Mucosa of gallbladder (tissue), 1 donor: ENCODE measurements at places on chromosomes 16 and 17. TPM values are rescaled to one million over a fixed set of nuclear protein-coding genes. Genes with fewer than 3 reads are reported as not detected.
A peak's percentile ranks its signal among the peaks of the same experiment; 100 is the strongest.

PRSS33 gene
- 1.8 TPM for total RNA-seq

GPR179 gene
- 0.23 TPM for total RNA-seq

TNK1 gene
- 11.7 TPM for total RNA-seq

KRT9 gene
- total RNA-seq, result not detected

RAB26 gene
- 7.7 TPM for total RNA-seq

MT4 gene
- not detected for total RNA-seq

DNA sequence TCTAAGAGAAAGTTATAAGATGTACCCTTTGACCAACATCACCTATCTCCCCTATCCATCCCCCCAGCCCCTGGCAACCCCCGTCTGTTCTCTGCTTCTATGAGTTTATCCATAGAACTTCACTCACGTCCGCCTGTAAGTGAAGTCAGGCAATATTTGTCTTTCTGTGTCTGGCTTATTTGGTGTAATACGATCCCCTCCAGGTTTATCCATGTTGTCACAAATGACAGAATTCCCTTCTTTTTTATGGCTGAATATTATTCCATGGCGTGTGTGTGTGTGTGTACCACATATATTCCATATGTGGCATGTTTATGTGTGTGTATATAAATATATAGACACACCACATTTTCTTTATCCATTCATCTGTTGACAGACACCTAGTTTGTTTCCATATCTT is 339.7 kb downstream of the CPPED1 start:
- DNase-seq, result no peak

- DNase-seq, result no peak
These were observed 1.7 kb downstream of the VWA3A start for GRCh38 chr16:22093996-22094395.

DNA sequence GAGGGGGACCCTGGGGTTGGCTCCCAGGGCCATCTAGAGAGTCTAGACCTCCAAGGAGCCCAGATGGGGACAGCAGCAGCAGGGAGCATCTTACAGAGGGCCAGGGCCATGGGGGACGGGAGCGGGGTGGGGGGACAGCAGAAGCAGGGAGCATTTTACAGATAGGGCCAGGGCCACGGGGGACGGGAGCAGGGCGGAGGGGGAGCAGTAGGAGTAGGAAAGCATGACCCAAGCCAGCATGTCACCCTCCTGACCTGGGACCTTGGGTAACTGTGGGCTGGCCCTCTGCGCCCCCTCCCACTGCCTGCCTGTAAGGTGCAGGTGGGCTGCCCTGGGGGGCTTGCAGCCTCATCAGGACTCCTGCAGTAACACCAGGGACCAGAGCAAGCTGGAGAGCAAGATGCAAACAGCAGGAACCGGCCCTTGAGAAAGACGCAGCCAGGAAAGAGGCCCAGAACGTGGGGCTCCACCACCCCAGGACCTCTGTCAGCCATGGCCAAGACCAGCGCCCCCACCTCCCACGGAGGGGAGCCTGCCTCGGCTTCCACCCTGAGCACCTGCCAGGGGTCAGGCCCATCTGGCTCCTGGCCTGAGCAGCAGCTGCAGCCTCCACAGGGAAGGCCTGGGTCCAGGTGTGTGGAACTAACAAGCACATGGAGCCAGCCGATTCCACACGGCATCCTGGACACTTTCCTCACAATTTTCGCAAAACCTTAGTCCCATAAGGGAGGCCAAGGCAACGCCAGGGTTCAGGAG is 2.4 kb downstream of the ZNF598 start:
- DNase-seq, result no peak

DNA sequence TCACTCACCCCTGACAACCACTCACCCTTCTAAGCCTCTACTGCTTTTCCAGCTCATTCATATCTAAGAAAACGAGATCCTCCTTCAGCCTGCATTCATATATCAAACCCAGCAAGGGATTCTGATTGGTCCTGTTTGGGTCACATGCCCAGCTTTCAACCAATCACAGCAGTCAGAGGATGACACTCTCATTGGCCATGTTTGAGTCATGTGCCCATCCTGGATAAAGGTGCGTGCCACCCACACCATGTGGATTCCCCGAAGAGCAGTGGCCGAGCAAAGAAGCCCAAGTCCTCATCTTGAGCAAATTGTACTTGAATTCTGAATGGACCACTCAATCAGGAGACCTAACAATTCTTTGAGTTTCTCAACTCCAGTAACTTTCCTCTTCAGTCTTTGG is 45.0 kb downstream of the SCNN1G start:
- no peak for DNase-seq

GRCh38 chr17:40366076-40366860 is 1.7 kb upstream of the GJD3 start:
- DNase-seq, result no peak

DNA sequence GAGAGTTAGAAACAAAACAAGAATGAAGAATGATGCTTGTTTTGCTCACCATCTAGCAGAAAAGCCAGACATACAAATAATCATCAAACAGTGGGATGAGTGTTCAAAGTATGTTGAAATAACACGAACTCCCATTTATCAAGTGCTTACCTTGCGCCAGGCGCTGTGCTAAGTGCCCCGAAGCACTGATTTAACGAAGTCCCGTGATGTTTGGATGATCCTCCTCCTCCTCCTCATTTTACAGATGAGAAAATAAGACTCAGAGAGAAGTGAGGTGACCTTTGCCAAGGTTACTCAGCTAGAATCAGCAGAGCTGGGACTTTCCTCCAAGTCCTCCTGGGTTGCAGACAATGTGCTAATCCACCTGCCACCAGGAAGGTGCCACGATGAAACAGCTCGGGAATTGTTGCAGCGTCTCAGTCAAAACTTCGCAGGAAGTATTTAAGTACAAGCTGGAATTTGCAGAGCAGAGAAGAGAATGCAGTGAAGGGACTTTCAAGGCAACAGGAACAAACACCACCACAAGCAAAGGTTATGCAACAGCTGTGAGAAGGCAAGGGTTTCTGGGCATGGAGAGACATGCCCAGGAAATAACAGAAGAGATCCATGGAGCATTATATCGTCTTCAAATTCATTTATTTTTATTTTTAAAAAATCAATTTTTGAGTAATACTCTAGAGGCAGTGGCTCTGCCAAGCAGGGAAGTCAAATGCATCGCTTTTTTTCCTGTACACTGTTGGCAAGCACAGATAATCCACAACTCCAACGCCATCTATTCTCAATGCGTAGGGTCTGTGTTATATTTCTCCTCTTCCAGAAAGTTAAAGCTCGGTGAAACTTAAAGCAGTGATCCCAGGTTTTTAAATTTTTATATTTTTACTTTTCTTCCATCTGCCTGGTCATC is 11.1 kb downstream of the PRCD start:
- DNase-seq, result no peak

GRCh38 chr16:21167360-21167759 is 8.9 kb downstream of the LDAF1 start:
- DNase-seq, result no peak

- no peak for DNase-seq
These were observed 72.6 kb downstream of the FBXL20 start for GRCh38 chr17:39328815-39329214.

- no peak for DNase-seq
These were observed 80.3 kb downstream of the ARHGAP23 start for GRCh38 chr17:38508570-38508950.

DNA sequence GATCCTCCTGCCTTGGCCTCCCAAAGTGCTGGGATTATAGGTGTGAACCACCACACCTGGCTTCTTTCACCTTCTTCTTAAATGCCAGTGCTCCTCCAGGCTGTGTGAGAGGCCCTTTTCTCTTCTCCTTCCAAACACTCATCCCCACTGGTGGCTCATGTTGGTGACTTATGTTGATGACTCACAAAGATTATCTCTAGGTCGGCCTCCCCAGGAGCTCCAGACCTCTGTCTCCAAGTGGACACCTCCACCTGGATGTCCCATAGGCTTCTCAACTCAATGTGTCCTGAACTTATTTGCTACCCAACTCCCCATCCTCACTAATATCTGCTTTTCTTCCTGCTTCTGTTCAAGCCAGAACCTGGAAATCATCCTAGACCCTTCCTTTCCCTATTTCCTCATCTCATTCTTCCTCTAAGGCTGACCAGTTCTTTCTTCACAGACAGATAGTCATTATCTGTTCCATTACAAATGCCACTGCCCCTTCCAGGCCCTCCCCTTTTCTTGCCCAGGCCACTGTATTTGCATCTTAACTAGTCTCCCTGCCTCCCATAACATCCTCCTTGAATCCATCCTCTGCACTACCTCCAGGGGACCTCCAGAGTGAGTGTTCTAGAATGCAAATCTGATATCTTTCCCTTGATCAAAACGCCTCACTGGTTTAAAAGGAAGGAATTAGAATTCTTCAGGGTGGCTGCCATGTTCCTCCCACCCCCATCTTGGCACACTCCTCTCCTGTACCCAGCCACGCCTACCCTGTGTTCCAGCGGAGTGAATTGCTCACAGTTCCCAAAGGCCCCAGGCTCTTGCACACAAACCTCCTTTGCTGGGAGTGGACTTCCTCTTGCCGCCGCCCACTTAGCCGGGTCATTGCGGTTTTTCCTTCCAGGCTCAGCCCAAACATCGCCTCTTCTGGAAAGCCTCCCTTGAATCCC is 34.8 kb upstream of the FBXO47 start:
- peak; percentile 49 for DNase-seq

DNA sequence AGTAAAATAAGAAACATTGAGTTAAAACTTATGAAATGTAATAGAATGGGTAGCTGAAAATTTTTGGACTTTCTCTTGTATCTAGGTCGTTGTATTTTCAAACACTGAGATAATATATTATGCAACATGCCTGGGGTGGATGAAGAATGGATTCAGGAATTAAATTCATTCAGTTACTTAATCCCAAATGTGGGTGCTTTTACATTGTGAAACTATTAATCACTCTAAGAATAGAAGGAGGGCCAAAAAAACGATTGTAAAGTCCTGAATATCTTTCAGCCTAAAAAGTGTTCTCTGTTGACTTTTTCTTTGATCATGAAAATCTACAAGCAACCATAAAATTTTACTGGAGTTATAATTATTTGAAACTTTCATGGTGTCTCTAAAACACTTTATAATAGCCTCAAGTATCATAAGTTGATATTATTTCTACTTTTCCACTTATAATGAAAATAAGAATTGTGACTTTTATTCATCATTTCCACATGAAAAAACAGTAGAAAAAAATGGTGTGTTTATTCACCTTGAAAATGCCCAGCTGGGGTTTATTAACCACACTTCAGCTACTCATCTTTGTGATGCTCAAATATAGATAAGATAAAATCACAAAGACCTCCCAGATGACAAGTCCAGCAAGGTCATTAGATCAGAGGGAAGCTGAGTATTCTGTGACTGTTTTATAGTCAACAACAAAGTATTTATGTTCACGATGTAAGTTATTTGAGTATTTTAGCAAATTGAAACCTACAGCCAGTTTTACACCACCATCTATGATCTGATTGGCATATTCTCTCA is 619.9 kb upstream of the SOX9 start:
- DNase-seq, result no peak

GRCh38 chr16:57152096-57153093 is 33.4 kb downstream of the PSME3IP1 start:
- DNase-seq, result no peak

- DNase-seq, result no peak
These were observed 507.7 kb downstream of the MAF start for GRCh38 chr16:79092846-79093245.

- DNase-seq, result no peak
These were observed 42.4 kb upstream of the MEAK7 start for GRCh38 chr16:84546669-84547545.

GRCh38 chr17:77490361-77491183 is 349.8 kb downstream of the SEC14L1 start:
- DNase-seq, result no peak

DNA sequence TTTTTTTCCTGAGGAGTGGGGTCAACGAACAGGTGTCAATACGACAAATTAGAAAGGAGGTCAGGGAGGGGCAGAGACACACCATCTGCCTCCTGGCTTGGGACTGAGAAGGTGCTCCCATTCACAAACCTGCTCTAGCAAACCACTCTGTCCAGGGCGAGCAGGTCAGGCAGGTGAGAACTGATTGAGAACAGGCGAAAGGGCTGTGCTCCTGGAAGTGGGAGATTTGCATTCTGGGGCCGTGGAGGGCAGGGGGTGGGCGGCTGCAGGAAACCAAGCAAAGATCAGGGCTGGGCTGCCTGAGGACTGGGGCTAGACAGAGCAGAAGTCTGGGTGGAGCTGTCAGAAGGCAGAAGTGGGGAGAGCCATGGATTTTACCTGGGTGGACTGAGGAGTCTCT is 98.9 kb upstream of the NLRP1 start:
- no peak for DNase-seq

GRCh38 chr16:60279061-60279665 is 1545.0 kb upstream of the GOT2 start:
- DNase-seq, result no peak

DNA sequence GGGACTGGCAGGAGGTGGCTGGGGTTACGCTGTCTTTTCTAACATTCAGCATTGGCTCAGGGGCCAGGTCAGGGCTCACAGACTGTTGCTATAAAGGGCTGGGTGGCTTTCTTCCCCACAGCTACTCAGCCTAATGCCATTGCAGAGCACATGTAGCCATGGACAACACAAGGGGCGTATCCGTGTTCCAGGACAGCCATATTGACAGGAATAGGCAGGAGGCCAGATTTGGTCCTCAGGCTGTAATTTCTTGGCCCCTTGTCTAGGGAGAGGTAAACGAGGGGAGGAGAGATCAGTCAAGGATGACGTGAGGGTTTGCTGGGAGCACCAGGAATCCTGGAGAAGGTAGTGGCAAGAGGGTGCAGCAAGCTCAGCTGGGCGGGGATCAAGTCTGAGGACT is 21.2 kb upstream of the MYO15B start:
- DNase-seq, result no peak

- no peak for DNase-seq
These were observed 19.7 kb downstream of the GINS3 start for GRCh38 chr16:58411736-58412614.

GRCh38 chr16:83954577-83955016 is 1.6 kb downstream of the OSGIN1 start:
- peak; percentile 62 for DNase-seq

DNA sequence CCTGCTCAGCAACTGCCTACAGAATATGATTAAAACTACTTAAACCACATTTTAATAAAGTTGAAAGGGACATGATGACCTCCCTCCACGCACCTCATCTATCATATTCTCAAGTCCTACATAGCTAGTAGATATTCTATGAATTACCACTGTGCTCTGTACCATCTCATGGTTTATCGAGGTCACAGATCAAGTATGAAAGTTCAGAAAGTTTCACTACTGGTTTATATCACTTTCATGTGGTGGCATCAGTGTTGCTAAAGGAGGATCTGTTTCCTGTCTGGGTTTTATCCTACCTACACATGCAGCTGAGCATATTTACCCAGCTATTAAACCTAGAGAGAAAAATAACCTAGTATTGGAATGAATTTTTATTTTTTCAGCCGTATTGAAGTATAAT is 214.9 kb upstream of the MON1B start:
- DNase-seq, result no peak
